ENCODE measurements at places on chromosomes 2 and 18.
A peak's percentile ranks its signal among the peaks of the same experiment; 100 is the strongest.

GRCh38 chr18:43271593-43272432, 5.5 kb downstream of the SYT4 start:
- DNase-seq = no peak

- DNase-seq = no peak
These were observed 451.4 kb downstream of the EIPR1 start for GRCh38 chr2:2926009-2926857.

DNA sequence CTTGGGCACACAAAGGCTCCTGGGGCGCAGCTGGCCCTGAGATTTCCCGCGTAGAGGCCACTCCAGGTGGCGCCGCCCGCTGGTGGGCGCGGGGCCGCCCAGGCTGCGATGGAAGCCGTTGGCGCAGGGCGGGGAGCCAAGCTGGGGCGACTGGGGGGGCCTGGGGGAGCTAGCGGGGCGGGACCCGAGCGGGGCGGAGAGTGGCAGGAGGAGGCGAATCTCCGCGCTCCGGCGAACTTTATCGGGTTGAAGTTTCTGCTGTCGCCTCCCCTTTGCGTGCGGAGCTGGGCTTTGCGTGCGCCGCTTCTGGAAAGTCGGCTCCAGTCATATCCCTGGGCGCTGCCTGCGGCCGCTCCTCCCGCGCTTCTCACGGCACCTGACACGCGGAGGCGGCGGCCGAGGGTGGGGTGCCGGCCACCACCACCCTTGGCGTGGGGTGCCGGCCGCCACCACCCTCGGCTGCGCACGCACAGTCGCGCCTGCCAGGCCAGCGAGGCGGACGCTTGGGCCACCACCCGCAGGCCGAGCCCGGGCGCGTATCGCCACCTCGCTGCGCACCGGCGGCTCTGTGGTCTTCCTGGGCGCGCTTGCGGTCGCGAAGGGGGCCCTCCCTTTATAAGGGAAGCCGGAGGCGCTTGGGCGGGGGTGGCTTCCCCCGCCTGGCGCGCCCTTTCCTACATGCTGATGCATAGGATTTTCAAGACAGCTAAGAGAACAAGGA, 919 bp upstream of the CYP1B1 start:
- DNase-seq = no peak

GRCh38 chr18:65919018-65919417, 168.2 kb downstream of the CDH7 start:
- no peak for DNase-seq

DNA sequence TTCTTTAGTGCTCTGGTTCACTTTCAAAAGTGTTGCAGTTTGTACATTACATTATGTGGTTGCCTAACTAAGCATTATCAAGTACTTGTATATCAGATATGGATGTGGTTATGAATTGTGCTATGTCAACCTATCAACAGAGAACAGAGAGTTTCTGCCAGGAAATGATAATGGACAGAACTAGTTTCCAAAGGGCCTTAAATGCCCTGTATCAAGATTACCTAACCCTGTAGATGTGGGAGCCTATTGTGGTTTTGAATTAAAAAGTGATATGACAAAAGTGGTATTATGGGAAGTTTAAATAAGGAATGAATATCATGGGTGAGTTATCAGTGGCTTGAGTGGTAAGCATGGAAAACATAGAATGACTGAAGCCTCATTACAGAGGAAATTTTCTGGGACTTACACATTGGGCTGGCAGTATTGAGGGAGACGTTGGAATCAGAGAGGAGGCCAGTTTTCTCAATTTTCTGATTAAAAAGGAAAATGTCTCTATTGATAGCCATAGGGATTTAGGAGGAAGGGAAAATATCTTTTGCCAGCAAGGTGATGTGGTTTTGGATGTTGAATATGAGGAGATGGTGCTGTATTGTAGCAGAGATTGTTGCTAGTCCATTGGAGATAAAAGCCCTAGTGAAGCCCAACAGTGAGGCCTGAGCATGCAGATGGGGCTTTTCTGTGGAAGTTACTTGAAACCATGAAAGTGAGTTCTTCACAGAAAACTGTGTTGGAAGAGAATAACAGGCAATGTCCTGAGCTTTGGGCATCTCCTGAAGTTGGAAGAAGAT, 140.7 kb downstream of the TTC27 start:
- DNase-seq = no peak

- DNase-seq = no peak
These were observed 37.1 kb downstream of the ANKRD44 start for GRCh38 chr2:197273485-197273884.

- no peak for DNase-seq
These were observed 51.0 kb upstream of the CTDP1 start for GRCh38 chr18:79628416-79629248.

- no peak for DNase-seq
These were observed 189.5 kb downstream of the CTIF start for GRCh38 chr18:48728204-48728833.

- no peak for DNase-seq
These were observed 161.1 kb downstream of the GFPT1 start for GRCh38 chr2:69225933-69226332.

GRCh38 chr18:62715436-62715758, at the start of gene PHLPP1:
Gene PHLPP1 (plus strand): TSS chr18:62715541. CDS start chr18:62715684, 143 bp downstream.
- no peak for DNase-seq

- DNase-seq = peak; percentile 6
These were observed 769 bp downstream of the ATF2 start for GRCh38 chr2:175167076-175167791.

DNA sequence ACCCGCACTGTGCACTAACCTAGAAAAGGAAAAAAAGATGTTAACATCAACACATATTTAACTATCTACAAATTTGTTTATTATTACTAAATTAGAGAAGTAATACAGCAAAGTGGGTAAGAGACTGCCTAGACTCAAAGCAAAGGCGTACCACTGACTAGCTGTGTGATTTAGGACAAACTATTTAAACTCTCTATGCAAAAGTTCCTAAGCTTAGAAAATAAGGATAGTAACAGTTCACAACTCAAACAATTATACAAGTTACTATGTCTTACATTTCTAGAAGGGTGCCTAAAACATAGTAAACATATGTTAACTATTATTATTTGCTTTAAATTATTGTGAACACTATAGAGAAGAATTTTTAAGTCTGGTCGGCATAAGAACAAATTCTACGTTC, 119.4 kb downstream of the RTTN start:
- no peak for DNase-seq

GRCh38 chr18:11322716-11323115, 173.3 kb upstream of the PIEZO2 start:
- DNase-seq = no peak

GRCh38 chr2:168731002-168731401, 71.4 kb upstream of the NOSTRIN start:
- DNase-seq = no peak

- no peak for DNase-seq
These were observed 36.0 kb upstream of the NCK2 start for GRCh38 chr2:105708697-105709096.

DNA sequence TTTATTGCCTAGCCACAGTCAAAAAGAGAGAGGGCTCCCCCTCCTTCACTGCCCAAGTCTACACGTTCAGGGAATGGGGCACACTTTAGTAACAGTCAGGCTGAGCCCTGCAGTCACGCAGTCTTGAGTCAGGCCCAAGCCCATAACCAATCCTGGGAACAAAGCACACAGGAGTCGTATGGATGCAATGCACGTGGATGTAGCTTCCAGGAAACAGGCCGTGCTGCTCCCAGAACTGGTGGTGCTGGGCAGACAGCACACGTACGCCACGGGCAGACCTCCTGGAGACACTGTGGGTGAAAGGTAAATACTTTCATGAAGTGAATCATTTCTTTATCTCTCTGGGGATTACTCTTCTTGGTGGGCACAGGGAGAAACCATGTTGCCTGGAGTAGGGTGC, 30.0 kb upstream of the MBP start:
- DNase-seq = no peak

GRCh38 chr2:75100011-75100800, 99.1 kb downstream of the TACR1 start:
- peak; percentile 17 for DNase-seq

GRCh38 chr2:65071499-65072180, 15.4 kb downstream of the CEP68 start:
- DNase-seq = no peak

DNA sequence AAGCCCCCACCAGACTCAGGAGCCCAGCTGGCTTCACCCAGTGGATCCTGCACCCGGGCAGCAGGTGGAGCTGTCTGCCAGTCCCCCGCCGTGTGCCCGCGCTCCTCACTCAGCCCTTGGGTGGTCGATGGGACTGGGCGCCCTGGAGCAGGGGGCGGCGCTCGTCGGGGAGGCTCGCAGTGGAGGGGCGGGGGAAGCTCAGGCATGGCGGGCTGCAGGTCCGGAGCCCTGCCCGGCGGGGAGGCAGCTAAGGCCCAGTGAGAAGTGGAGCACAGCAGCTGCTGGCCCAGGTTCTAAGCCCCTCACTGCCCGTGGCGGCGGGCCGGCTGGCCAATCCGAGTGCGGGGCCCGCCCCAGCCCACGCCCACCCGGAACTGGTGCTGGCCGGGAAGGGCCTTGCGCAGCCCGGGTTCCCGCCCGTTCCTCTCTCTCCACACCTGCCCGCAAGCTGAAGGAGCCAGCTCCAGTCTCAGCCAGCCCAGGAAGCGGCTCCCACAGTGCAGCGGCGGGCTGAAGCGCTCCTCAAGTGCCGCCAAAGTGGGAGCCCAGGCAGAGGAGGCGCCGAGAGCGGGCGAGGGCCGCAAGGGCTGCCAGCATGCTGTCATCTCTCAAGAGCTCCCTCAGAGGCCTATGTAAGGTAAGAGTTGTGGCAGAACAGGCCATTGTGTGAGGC, 1307.8 kb upstream of the TMEFF2 start:
- no peak for DNase-seq

DNA sequence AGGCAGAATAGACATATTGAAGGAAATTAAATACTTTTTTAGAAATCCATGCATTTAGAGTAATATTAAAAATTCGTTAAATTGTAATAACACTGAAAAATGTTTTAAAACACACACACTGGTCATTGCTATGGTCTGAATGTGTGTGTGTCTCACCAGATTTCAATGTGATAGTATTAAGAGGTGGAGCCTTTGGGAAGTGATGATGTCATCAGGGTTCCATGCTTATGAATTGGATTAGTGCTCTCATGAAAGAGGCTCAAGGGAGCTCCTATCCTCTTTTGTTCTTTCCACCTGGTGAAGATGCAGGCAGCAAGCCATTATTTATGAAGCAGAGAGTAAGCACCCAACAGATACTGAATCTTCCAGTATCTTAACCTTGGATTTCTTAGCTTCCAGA, 441.8 kb downstream of the CDH2 start:
- no peak for DNase-seq

GRCh38 chr2:102826904-102827303, 65.1 kb downstream of the TMEM182 start:
- DNase-seq = peak; percentile 33
